ENCODE measurements at places on chromosomes 16 and 17.

DNA sequence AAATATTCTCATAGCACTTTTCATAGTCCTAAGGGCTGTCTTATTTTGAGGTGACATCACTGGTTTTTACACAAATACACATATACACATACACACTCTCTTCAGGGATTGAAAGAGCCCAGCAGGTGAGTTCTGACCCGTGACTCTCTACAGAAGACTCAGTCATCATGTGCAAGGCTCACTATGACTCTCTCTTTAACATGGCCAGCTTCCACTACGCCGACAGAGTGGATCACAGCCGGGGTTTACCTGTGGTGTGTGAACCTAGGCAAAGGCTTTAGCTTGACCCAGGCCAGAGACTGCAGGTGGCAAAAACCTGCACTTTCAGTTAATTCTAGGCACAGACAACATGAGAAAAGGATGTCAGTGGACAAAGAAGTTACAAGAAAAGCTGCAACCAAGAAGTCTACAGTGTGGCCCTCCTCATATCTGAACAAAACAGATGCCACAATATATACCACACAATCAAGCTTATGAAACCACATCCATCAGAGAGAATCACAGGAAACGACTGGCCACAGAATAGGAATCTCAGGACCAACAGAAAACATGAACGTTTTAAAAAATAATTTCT lies 56.5 kb downstream of the CYTH1 start:
- no peak for DNase-seq

- peak; percentile 79 for DNase-seq
These were observed 1.5 kb upstream of the ADAM11 start for GRCh38 chr17:44757045-44757917.

- no peak for DNase-seq
These were observed 340.8 kb downstream of the SHISA9 start for GRCh38 chr16:13242201-13242600.

DNA sequence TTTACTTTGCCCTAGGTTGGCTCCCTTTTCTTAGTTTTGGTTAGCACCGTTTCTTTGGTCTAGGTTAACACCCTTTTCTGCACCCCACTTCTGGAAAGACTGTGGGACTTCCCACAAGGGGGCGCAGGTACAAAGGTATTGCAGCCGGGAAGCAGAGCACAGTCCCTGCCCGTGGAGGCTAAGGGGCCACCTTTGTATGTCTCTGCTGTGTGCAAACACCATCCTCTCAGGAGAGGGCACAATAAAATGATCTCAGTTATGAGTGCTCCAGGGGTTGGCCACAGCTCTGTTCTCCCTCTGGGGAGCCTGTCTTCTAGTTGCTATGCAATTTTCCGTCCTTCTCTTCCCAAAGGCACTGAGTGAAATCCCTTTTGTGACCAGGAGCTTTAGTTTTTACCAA lies 28.4 kb upstream of the TMC5 start:
- DNase-seq, result peak; percentile 45

DNA sequence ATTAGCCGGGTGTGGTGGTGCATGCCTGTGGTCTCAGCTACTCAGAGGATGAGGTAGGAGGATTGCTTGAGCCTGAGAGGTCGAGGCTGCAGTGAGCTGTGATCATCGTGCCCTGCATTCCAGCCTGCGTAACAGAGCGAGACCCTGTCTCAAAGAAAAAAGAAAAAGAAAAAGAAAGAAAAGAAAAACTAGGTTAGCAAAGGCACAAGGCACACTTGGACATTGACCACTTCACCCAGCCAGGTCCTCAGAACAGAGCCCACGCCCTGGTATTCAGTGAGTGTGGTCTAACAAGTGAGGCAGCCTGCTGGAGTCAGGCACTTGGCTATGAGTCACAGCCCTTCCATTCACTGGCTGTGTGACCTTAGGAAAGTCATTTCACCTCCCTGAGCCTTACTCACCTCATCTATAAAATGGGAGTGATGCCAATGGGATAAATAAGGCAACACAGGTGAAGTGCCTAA lies 10.4 kb downstream of the MILR1 start:
- DNase-seq, result no peak

- peak; percentile 39 for DNase-seq
These were observed 17.4 kb downstream of the TMC6 start for GRCh38 chr17:78111016-78111726.

DNA sequence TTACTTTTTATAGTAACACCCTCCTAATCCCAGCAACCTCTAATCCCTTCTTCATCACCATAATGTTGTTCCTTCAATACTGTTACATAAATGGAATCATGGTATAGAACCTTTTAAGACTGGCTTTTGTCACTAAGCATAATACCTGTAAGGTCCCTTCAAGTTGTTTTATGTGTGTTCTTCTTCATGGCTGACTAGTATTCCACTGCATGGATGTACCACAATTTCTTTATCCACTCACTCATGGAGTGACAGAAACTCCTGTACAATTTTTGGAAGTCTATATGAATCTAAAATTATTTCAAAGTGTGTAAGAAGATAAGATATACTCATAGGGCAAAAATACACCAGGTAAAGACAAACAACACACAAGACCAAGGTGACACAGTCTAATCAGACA lies 36.8 kb downstream of the MEAK7 start:
- DNase-seq, result no peak

- DNase-seq, result no peak
These were observed 40.3 kb upstream of the IRX5 start for GRCh38 chr16:54890381-54890780.

DNA sequence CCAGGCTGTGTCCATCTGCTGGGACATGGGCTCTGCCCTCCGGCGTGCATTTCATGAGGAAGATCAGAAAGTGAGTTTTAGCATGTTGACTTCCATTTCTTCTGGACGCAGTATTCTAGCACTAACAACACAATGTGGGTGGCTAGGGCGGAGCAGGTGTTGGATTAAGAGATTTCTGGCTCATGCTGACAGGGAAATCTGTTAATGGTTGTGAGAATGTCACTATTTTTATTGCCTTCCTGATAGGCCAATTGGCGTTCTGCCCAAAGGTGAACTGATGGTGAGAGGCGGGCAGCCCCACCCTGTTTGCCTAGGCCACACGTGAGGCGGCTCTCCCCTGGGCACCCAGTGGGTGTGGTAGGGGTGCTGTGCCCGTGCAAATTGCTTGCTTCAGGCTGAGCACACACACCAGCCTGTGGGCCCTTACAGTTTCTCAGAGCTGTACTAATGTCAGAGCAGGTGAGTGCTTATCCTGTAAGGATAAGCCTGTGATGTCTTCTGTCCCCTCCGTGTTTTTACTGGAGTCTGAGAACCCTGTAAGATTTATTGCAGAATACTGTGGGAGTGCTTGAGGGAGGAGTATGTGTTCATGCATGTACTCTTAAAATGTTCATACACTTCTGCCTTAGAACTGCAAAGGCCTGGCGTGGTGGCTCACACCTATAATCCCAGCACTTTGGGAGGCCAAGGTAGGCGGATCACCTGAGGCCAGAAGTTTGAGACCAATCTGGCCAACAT lies 30.9 kb downstream of the PGS1 start:
- no peak for DNase-seq

- no peak for DNase-seq
These were observed 6.5 kb upstream of the MTMR4 start for GRCh38 chr17:58520843-58521430.

DNA sequence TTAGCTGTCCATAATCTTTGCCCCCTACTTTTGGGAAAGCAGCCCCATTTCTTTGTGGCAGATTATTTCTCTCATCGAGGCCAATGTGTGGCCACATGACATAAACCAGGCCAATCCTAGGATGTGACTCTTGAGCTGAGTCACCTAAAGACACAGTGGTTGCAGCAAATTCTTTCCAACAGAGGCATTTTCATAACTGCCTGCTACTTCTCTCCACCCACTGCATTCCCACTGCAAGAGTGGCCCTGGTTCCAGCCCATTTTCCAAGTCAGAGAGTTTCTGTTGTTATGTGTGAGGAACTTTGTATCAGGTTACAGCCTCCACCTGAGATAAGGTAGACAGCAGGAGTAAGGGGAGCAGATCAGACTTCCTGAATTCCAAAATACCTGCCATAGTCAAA lies 195.2 kb downstream of the RGS9 start:
- no peak for DNase-seq

GRCh38 chr16:46790599-46791270 lies 40.2 kb downstream of the C16orf87 start:
- DNase-seq, result no peak

- DNase-seq, result no peak
These were observed 149.8 kb upstream of the DYNLRB2 start for GRCh38 chr16:80390871-80391489.

- DNase-seq, result peak; percentile 72
These were observed 1.3 kb upstream of the RDM1 start for GRCh38 chr17:35931794-35932425.

All from right cardiac atrium (tissue), 5 donors.